ENCODE measurements at places on chromosomes 11 and 22. TPM values are rescaled to one million over a fixed set of nuclear protein-coding genes. Genes with fewer than 3 reads are reported as not detected.

The OR5P2 gene
- not detected for total RNA-seq

DNA sequence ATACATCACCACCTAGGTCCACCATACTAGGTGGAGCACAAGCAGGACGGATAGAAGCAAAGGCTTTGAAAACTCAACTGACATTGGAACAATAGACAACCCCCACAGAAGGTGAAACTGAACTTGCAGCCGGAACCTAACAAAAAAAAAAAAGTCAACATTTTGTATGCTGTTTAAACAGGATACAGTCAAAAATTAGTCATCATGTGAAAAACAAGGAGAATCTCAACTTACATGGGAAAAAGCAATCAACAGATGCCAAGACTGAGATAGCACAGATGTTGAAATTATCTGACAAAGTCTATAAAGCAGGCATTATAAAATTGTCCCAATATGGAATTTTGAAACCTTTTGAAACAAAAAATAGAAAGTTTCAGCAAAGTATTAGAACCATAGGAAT is 123.8 kb downstream of the RAB38 start:
- DNase-seq: no peak

- DNase-seq: no peak
Measured at GRCh38 chr22:20725987-20726558, 47.8 kb upstream of the SERPIND1 start.

GRCh38 chr11:125929445-125930075 is 16.3 kb upstream of the VSIG10L2 start:
- no peak for DNase-seq

GRCh38 chr11:101030015-101030414 is 99.6 kb downstream of the PGR start:
- no peak for DNase-seq

The OR51L1 gene
- total RNA-seq: not detected

- DNase-seq: peak; percentile 79
Measured at GRCh38 chr11:122743949-122744348, 88.4 kb downstream of the UBASH3B start.

- DNase-seq: no peak
Measured at GRCh38 chr11:61357233-61357893, 4.3 kb downstream of the CYB561A3 start.

The GAL gene
- total RNA-seq: not detected

The E2F8 gene
- not detected for total RNA-seq

The FAM83F gene
- not detected for total RNA-seq

- DNase-seq: no peak
Measured at GRCh38 chr11:61707574-61707973, 27.4 kb downstream of the DAGLA start.

GRCh38 chr22:39932918-39933649 is 27.1 kb upstream of the TMA7B start:
- DNase-seq: peak; percentile 55

The LSP1 gene
- total RNA-seq: 327 TPM

- no peak for DNase-seq
Measured at GRCh38 chr11:84673753-84674152, 953.4 kb downstream of the DLG2 start.

The EHBP1L1 gene
- 151 TPM for total RNA-seq

The YPEL1 gene
- 9.8 TPM for total RNA-seq

DNA sequence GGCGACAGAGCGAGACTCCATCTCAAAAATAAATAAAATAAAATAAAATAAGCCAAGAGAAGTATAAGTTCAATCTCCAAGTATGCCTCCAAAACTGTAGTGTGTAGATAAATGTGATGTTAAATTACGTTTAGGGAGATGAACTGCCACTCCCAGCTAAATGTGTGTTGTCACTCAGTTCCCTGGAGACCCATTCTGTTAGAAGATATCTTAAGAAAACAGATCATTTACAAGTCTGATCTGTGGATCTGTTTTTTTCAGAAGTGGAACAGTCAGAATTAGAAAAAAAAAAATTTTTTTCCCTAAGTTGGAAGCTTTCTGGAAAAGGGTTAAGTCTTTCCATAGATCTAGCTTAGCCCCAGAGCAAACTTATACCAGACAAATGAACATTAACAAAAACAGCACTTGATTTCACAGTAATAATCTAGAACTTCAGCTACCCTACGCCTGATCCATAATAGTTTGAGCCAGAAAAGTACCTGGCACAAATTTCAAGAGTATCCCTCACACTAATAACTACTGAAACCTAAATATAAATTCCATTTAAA is 18.2 kb downstream of the CELF1 start:
- DNase-seq: no peak

The AKIP1 gene
- total RNA-seq: 14.5 TPM

GRCh38 chr11:67126986-67127385 is 7.9 kb downstream of the KDM2A start:
- DNase-seq: no peak

DNA sequence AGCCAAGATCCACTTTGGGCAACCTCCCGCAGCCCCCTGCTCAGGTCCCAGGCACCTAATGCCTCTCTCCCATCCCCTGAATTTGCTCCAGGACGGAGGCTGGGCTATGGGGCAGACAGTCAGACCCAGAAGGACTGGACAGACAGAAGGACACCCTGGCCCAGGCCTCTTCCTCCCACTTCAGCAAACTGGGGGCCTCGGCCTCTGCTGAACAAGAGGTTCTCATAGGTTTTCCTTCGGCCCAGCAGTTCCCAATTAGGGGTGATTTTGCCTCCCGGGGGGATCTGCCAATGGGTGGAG is 3.7 kb downstream of the SPI1 start:
- DNase-seq: no peak

- DNase-seq: no peak
Measured at GRCh38 chr11:91163619-91164451, 941.0 kb upstream of the CHORDC1 start.

GRCh38 chr11:123143476-123143875 is 51.6 kb downstream of the CLMP start:
- DNase-seq: no peak

The GSTT2B gene
- not detected for total RNA-seq

The TENM4 gene
- total RNA-seq: not detected

The RAG2 gene
- total RNA-seq: not detected

- no peak for DNase-seq
Measured at GRCh38 chr11:117189191-117189940, 9.8 kb upstream of the TAGLN start.

GRCh38 chr11:121449123-121449522 is 3.0 kb upstream of the SORL1 start:
- no peak for DNase-seq

DNA sequence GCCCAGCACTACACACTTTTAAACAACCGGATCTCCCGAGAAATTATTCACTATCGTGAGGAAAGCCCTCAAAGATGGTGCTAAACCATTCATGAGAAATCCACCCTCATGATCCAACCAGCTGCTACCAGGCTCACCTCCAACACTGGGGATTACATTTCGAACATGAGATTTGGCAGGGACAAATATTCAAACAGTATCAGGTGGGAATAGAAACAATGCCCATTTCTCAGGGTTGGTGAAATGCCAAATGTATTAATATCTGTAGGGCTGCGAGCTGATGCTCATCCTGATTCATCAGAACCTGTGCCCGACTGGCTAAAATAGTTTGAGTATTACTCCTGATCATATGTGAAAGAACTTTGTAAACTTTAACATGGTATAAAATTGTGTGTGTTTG is 15.8 kb upstream of the PTPRJ start:
- no peak for DNase-seq

- no peak for DNase-seq
Measured at GRCh38 chr11:657691-658126, 20.6 kb downstream of the DRD4 start.

The MMP10 gene
- total RNA-seq: not detected

DNA sequence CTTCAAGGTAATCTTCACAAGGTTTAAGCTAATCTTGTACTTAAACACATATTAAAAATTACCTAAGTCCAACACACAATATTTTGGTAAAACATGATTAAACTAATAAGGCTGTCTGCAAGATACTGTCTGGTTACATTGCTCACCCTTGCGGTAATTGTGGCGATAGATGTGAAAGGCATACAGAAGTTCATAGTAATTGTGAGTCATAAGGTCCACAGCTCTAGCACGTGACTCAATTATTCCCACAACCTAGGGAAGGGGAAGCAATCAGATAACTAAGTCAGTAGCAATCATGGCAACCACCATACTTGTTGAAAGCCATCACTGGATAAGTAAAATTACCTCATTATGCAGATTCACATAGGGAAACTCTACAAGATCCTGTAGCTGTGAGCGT is 30.5 kb upstream of the FNBP4 start:
- DNase-seq: no peak

The MUC2 gene
- total RNA-seq: not detected

DNA sequence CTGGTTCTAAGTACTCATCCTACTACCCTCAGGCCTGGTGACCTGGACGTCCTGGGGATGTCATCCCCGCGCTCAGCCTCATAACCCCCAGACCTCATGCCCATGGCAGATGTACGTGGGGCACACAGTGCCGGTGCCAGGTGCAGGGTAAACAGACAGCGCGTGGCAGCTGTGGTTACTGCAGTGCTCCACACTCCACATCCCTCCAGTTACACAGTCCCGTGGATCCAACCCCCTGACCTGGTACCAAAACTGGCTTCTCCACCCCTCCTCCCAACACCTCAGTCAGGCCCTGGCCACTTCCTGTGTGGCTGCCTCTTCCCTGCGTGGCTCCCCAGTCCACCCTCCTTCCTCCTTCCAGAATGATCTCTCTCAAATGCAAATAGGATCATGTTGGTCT is 95.2 kb downstream of the DSCAML1 start:
- DNase-seq: no peak

DNA sequence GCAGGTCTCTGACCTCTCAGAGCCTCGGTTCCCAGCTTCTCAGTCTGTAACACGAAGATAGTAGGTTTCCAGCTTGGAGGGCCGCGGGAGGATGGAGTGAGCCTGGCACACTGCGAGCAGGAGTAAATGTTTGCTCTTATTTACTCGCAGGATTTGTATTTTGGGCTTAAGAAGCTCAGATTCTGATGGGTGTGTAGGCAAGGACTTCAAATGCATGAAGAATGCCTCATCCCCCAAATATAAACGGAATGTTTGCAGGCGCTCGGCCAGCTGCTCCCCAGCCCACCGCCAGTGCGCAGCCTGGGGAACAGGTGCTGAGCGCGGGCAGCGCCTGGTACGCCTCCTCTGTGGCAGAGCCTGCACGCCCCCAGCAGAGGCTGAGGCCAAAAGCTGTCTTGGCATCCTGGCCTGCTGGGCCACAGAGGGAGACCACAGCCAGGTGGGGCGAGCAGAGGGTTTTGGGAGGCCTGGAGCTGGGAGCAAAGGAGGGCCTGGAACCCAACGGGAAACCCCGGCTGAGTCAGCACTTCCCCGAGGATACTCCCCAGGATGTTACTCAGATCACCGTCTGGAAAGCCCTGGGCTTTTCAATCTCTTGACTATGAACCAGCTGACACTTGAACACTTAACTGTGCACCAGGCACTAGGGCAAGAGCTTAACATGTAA is 9.4 kb downstream of the EHD1 start:
- DNase-seq: peak; percentile 37

DNA sequence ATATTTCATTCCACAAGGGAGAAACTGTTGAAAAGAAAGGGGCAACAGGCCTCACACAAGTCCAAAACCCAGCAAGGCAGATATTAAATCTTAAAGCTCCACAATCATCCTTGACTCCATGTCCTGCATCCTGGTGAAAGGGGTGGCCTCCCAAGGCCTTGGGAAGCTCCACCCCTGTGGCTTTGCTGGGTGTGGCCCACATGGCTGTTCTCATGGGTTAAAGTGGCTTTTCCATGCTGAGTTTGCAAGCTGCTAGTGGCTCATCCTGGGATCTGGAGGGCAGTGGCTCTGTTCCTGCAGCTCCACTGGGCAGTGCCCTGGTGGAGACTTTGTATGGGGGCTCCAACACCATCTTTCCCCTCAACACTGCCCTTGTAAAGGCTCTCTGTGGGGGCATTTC is 106.4 kb downstream of the CTNND1 start:
- DNase-seq: no peak

DNA sequence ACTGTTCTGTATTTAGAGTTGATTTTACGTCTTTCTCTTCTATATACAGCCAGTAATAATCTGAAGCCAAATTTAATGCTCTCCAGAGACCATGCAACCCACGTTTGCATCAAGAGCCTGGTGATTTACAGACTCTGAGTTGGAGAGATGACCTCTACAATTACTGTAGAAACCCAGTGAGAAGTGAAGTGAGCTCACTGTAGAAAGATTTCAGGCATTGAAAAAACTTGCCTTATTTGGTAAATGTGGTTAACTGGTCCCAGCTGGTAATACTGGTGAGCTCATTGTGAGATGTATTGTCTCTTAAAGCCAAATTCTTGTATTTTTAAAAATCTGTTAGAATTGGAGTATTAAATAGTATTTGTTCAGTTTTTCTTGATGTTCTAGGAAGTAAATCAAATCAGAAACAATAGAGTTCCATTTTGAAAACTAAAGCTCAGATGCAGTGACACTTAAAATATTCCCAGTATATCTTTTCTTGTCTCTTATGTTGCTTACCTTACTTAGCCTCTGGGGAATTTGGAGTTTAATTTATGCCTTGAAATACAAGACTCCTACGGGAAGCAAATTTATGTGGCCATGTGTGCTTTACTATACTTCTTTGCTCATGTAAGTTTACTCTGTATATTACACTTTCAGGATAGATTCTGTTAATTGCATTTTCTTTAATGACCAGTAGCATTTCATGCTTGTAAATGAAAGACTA is 189.9 kb downstream of the ARHGAP42 start:
- DNase-seq: no peak

The HEPHL1 gene
- total RNA-seq: not detected

The LRRN4CL gene
- 0.12 TPM for total RNA-seq

The UBASH3B gene
- 26.6 TPM for total RNA-seq

The LUZP2 gene
- total RNA-seq: not detected

DNA sequence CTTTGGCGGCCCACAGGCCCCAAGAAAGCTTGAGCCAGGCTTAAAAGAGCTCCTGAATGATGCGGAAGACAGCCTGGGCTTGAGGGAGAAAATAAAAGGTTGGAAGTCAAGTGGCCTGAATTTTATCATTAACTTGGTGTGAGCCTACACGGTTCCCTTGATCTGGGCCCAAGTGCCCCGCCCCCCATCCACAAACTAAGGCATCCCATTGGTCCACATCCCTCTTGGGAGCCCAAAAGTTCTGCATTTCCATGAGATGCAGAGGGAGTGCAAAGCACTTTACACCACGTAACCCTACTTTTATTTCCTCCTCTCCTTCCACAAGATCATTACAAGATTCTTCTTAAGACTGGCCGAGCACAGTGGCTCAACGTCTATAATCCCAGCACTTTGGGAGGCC is 22.2 kb downstream of the LARGE1 start:
- no peak for DNase-seq

Data from CD4-positive, alpha-beta memory T cell (primary cell).